ENCODE measurements at places on chromosomes 13 and 19.

- DNase-seq: no peak
These were observed 16.8 kb upstream of the ADGRE2 start for GRCh38 chr19:14795078-14795721.

DNA sequence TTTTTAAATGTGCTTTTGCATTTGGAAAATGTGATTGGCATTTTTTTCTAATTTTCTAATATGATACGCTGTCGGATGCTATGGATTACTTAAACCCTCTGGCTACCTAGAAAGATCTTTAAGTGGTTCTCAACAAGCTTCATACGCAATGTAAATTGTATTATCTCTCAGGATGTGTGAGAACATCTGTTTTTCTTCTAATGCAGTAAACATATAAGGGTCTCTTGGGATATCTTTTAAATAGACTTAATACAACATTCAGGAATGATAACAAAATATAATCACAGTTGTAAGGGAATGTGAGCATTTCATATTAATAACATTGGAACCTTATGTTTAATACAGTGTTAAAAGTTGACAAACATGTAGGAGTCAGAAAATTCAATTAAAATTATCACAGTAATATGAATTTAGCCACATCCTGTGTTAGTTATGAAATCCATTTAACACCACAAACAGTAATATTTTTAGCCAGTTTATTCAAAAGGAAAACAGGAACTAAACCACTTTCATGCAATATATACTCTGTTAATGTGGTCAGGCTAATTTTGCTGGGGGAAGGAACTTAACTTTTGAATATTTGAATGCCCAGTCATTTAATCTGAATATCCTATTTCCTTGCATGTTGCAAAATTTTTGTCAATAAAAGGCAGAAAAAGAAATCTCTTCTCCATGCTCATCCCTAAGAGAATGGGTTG lies 15.0 kb upstream of the ALOX5AP start:
- no peak for DNase-seq

- no peak for DNase-seq
These were observed 1.4 kb downstream of the RETN start for GRCh38 chr19:7670150-7670783.

- DNase-seq: no peak
These were observed 49.5 kb downstream of the KDM4B start for GRCh38 chr19:5018224-5019015.

DNA sequence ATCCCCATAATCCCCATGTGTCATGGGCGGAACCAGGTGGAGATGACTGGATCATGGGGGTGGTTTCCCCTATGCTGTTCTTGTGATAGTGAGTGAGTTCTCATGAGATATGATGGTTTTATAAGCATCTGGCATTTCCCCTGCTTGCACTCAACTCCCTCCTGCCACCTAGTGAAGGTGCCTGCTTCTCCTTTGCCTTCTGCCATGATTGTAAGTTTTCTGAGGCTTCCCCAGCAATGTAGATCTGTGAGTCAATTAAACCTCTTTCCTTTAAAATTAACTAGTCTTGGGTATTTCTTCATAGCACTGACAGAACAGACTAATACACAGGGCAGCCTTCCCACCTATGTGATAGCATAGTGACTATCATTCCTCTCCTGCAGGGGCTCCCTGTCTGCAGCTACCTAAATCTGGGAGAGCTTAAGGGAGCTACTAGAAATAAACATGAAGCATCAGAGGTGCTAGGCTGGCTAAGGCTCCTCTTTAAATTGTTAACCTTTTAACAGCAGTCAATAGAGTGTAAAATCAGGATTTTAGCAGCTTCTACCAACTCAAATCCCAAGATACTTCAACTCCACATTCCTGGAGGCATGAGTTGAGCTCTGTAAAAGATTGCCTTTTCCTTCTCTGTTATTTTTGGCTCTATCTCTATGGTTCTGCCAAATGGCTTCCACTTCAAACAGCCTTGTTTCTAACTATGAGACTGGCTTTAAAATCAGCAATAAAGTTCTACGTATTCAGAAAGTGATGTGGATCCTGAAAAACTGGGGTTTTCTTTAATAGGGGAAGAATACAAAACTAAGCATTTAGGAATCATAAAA lies 112.3 kb downstream of the VWA8 start:
- DNase-seq: no peak

DNA sequence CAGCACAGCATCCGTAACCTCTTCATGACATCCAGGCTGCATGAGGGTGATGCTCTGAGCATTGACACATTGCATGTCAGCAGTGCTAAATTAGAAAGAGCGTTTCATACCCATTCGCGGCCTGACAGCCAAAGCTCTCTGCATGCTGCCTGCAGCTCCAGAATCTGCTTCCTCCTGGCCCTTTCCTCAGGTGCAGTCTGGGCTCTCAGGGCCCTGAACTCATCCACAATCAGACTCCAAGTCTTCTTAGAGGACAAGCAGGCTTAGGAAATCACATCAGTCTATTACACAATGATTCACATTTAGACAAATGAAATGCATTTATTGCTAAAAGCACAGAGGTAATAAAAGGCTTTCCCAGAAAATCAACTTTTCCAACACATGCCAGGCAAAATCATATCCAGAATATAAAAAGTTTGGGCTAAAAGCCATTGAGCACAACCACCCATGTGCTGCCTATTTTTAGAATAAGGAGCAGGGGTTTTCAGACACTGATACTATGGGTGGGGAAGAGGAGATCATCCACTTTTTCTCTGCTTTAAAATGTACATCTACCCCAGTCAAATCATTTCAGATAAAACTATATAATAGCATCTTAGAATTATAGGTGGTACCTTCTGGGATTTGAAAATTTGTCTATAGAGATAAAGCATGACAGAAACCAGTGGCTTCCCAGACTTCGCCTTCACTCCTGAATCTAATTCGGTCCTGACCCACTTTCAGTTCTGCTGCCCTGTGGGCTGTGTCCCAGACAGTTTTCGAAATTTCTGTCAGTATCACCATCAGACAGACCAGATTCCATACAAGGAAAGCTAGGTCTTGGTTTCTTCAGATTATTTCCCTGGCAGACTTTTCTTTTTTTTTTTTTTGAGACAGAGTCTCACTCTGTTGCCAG lies 109.3 kb downstream of the COL4A2 start:
- no peak for DNase-seq

- no peak for DNase-seq
These were observed at the start of gene FBXO17 for GRCh38 chr19:38975214-38975860. TSS of gene FBXO17 (minus strand) at chr19:38975742. CDS start at chr19:38950319, 25,423 bp downstream.

DNA sequence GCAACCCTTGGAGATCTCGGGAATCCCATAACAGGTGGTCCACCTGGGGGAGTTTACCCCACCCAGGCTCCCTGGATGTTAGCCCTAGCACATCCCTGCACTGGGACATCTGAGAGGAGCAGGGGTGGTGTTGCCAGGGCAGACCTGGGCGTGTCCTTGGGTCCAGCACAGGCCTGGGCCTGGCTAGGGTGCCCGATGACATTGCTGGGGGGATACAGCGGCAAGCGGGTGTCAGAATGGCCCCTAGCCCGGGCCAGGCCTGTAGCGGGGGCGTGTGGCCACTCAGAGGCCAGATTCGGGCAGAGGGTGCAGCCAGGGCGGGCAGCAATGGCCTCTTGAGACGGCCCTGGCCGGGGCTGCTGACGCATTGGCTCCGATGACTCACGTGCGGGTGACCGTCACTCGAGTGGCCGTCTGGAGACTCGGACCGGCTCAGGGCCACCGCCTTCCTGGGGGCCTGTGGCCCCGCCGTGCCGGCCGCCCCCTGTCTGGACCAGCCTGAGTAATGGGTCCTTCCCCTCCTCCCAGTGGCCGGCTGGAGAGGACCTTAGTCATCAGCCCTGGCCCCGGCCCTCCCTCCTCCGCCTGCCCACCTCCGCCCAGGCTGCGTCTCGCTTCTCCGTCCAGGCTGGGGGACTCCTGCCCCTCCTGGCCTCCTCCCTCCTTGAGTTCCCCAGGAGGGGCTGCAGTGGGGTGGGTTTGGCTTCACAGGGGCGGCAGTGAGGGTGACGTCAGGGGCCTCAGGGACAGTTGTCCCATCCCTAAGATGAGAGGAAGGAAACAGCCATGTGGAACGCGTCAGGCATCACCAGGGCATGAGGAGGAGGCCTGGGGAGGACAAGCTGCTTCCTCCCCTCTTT lies 23.2 kb upstream of the CRTC1 start:
- no peak for DNase-seq

DNA sequence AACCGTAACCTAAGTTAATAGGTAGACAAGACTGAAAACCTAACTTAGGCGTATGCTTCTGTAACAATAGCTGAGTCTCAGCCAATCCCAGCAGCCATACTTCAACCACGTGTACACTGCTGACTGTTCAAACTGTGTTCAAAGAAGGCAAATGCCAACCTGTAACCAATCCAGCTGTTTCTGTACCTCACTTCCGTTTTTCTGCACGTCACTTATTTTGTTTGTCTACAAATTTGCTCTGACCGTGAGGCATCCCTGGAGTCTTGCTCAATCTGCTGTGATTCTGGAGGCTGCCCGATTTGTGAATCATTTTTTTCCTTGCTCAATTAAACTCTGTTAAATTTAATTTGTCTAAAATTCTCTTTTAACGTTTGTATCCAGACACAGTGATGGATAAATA lies 59.2 kb downstream of the EDNRB start:
- no peak for DNase-seq

GRCh38 chr13:104491916-104492315 lies 1425.7 kb upstream of the SLC10A2 start:
- no peak for DNase-seq

- no peak for DNase-seq
These were observed 1.1 kb downstream of the SHANK1 start for GRCh38 chr19:50718255-50719118.

GRCh38 chr19:41332000-41332399 lies 21.7 kb downstream of the TGFB1 start:
- no peak for DNase-seq

GRCh38 chr19:33350538-33351309 lies 22.8 kb upstream of the CEBPG start:
- DNase-seq: no peak

DNA sequence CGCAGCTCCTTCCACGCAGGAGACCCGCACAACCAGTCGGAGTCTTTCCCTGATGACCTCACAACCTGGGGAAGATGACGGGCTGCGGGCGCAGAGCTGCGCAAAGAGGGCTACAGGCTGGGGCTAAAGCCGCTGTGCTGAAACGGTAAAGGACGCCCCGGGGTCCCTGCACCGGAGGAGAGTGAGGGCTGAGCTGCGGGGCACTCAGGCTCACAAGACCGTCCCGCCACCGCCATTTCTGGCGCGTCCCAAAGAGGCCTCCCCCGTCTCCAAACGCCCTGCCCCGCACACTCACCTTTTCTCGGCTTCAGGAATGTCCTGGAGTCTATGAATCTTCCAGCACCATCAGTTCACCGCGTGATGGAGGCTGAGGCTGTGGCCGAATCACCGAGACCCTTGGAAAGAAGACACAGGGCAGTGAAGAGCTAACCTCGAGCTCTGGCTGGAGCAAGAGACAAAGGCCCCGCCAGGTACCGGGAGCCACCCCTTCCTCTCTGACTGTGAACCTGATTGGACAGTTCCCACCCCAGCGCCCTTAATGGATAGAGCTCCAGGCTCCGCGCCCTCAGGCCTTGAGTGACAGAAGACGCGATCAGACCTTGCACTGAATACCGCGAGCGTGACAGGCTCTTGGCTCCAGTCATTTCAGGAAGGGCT lies 41.8 kb upstream of the ZNF429 start:
- no peak for DNase-seq

DNA sequence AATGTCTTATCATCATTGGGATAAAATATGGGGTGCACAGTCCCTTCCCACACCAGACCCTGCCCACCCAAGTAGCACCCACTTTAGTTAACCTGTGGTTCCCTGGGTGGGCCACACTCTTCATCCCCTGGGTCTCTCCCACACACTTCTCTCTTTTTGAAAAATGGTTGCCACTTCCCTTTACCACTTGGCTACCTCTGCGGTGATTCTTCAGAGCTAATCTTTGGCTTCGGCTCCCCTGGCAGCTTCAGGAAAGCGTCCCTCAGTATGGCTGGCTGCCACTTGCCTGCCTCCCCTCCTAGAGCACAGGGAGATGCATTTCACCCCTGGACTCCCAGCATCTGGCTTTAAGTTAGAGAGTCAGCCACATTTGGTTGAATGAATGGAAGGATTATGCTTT lies 18.2 kb downstream of the CCNA1 start:
- no peak for DNase-seq

DNA sequence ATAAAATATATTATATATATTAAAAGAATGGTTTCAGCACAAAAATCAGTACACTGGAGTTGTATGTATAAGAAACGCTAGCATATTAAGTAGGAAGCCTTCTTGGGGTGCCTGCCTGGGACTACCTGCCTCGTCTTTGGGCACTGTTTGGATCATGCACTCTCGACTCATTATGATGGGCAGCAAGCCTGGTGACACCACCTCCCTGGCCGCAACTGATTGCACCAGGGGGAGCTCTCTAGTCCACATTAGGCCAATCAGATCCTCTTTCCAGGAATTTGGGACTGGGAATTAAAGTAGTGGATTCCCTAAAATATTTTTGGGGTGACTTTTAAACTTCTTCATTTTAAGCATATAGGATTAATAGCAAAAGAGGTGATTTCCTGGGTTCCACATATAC lies 56.0 kb upstream of the RGCC start:
- no peak for DNase-seq

DNA sequence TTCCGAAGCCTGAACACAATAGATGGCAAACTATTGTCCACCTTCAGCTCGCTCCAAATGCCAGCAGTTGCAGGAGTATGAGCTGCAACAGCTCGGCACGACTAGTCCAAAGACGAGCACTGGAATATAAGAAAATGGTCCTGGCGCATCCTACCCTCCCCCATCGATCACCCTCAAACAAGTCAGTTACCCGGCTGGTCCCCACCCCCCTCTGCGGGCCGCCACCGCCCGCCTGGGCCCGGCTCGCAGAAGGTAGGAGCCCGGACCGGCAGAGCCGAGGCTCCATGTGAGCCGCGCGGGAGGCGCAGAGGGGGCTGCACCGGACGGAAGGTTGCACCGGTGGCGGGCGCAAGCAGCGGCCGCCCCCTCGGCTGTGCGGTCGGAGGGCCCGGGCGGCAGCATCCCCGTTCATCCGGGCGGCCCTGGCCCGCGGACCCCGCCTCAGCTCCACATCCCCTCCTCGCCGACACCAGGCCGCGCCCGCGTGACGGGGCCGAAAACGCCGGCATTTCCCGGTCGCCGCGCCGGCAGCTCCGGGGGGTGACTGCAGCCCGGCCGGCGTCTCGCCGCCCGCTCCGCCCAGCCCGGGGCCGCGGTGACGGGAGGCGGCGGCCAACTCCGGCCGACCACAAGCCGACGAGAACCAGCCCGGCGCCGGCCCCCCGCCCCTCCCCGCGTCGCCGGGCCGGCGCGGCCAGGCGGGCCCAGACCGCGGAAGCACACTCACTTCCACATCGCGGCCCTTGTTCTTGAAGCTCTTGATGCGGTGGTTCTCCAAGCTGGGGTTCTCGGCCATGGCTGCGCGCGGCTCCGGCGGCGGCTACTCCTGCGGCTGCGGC lies 552 bp downstream of the KPNA3 start:
- peak; percentile 81 for DNase-seq

GRCh38 chr13:90084684-90085290 lies 1262.7 kb upstream of the MIR17HG start:
- no peak for DNase-seq

DNA sequence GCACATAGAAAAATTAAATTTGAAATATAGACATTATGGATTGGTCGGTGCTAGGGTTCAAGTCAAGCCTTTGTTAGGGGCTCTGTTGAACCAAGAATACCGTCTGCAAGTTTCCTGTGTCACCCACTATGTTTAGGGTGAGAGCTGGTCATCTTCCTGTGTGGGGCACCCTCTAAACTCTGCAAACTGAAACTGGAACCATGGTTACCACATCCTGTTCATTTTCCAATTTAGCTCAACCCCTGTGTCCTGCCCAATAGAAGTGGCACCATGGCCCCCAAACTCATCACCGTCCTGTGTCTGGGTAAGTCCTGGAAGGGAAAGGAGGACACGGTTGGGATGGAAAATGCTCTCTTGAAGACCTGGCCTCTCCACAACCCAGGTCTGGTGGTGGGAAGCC lies 29.9 kb downstream of the LAIR2 start:
- no peak for DNase-seq
